ENCODE measurements at places on chromosomes 12 and 14.

DNA sequence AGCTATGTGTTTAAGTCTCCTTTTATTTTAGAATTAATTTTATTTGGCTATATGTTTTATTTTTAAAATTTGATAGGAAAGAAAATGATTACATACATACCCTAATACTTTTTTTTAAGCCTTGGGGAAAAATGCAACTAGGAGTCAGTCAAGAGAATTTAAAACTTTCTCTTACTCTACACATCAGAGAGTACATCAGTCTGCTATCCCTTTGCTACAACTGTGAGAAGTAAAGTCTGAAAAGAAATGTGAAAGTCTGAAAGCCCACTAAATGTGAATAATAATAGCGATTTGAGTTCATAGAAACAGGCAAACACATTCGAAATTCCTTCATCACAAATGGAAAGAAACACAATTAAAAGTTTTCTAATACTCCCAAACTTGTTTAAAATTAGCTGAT is 95.0 kb downstream of the PTPRQ start:
- DNase-seq: no peak

DNA sequence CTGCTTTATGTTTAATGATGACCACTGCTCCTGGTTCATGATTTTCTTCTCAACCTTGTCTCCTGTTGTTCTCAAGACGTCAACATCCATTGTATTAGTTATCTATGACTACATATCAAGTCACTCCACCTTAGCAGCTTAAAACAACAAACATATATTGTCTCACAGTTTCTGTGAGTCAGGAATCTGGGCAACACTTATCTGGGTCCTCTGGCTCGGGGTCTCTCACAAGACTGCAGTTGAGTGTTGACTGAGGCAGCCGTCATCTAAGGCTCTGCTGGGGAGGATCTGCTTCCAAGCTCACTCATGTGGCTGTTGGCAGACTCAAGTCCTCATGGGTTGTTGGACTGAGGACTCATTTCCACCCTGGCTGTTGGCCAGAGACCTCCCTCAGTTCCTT is 27.3 kb upstream of the FRS2 start:
- no peak for DNase-seq

- no peak for DNase-seq
Observed at GRCh38 chr12:124419292-124420040, 124.6 kb downstream of the RFLNA start.

DNA sequence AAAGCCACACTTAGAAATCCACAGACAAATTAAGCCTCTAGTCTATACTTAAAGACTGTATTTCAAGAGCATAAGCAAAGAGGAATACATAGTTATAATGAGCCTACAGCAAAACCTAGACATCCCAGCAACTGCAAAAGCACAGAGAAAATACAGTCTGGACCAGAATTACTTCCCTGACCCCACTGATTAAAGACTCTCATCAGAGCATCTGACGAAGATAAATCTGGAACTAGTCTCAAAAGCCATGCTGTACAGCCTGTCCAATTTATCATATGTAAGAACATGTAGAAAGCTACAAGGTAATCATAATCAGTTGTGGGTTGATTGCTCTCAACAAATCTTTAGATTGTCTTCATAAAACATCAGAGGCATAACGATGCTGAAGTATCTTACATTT is 285.1 kb upstream of the CAND1 start:
- DNase-seq: no peak

DNA sequence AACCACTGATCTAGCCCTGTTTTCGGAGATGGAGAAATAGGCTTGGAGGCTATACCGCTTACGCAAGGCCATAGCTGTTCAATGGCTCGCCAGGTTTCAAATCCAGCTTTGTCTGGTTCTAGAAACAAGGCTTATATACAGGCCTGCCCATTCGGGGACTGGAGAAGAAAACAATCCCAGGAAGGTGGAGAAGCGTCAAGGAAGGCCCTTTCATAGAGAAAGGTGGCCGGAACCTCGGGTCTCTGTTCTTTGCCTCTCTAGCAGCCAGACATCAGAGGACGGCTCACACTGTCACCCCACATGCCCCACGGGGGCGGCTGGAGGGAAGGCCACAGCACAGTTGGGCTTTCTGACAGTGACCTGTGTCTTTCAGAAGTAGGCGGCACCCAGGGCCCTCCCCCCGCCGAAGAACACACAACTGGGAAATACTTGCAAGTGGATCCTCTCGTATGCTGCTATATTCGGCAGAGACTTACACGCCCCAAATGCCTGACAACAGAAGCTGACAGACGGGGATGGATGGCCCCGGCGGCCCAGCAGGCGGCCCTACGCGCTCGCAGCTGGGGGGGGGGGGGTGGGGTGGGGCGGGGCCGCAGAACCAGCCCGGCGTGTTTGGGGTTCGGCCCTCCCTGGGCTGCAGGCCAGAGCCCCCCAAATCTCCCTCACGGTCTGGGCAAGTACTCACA is 4.5 kb upstream of the SETD1B start:
- peak; percentile 77 for DNase-seq
